ENCODE measurements at places on chromosomes 4 and X.

DNA sequence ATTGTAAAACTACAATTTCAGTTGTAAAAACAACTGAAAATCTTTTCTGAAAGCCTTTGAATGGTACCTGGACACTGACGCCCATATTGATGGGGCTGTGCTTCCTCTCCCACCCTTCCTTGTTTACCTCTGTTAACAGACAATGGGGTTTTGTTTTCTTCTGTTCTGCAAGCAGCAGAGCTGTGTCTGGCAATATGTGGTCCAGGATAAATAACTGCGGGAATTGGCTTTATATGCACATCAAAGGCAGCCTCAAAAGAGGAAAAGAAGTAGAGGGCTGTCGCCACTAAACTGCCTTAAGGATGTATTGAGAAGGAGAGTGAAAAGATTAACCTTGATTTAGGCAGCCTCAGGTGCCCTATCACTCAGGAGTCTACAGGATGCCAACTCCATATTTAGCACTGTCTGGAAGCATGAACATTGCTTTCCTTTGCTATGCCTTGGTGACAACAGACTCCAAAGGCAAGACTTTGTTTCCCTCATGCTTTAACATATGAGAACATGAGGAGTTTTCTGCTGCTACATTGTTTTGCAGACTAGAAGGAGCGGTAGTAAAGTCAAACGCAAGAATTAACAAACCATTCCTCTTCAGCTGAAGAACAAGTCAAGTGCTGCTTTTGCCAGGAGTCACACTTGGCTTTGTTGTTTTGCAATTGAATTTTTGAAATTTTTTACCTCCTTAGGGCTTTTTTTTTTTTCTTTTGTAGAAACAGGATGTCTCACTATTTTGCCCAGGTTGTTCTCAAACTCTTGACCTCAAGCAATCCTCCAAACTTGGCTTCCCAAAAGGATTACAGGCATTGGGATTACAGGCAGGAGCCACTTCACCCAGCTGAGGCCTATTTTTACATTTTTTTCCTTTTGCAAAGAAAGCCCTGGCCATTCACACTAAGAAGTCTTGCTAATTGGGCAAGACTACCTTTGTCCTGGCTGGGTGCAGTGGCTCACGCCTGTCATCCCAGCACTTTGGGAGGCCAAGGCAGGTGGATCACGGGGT, 3.0 kb downstream of the IL21 start:
- DNase-seq, result no peak

GRCh38 chrX:116379854-116380253, 56.6 kb upstream of the SLC6A14 start:
- no peak for DNase-seq

DNA sequence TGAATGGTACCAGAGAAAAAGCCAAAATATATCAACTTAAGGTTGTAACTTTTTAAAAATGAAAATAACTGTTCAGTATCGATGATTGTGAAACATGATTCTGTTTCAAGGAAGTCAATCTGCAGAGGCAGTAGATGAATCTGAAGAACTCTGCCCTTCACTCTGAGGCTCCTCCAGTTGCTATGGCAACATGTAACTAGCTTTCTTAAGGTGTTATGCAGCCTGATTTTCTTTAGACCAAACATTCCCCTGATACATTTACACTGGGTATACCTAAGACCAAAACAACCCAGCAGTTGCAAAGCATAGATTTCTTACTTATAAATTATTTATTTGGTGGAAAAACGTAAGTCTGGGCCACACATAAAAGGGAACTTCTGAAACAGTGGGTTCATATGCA, 133.6 kb upstream of the RASGEF1B start:
- no peak for DNase-seq

DNA sequence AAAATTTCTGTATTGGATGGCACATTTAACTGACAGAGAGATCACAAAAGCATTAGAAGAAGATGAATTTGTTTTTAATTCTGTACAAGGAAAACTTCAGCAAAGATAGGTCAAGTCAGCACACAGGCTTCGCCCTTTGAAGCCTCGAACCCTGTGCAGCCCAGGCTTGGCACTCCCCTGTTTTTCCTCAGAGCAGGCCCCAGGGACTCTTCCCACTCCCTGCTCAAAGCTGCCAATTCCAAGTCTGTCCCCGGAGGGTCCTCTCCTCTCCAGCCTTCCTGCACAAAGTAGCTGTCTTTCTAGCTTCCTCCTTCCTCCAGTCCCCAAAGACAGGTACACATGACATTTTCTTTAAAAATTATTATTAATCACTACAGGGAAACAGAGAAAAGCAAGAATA, 466.3 kb downstream of the PPARGC1A start:
- no peak for DNase-seq

- no peak for DNase-seq
Measured at GRCh38 chrX:9542106-9542760, 77.4 kb downstream of the TBL1X start.

- DNase-seq, result no peak
Measured at GRCh38 chrX:141375011-141375760, 132.9 kb upstream of the SPANXC start.

DNA sequence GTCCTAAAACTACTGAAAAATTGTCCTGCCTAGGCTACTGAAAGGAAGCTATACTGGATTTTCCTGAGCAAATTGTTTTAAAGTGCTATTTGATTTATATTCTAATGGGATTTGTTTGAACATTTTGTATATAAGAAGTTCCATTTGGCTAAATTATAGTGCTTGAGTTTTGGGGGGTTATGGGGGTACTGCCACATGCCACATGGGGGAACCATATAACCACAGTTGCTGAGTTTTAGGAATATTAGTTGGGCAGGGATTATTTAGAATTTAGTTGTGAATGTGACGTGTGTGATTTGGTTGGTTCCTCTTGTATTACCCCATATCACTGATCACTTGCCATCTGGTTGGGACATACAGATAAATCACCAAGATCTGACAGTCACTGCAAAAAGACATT, 224.5 kb upstream of the TAPT1 start:
- no peak for DNase-seq

GRCh38 chr4:85369703-85370380, 105.1 kb upstream of the ARHGAP24 start:
- DNase-seq, result no peak

- DNase-seq, result no peak
Measured at GRCh38 chr4:80228460-80228859, 31.2 kb downstream of the PRDM8 start.

DNA sequence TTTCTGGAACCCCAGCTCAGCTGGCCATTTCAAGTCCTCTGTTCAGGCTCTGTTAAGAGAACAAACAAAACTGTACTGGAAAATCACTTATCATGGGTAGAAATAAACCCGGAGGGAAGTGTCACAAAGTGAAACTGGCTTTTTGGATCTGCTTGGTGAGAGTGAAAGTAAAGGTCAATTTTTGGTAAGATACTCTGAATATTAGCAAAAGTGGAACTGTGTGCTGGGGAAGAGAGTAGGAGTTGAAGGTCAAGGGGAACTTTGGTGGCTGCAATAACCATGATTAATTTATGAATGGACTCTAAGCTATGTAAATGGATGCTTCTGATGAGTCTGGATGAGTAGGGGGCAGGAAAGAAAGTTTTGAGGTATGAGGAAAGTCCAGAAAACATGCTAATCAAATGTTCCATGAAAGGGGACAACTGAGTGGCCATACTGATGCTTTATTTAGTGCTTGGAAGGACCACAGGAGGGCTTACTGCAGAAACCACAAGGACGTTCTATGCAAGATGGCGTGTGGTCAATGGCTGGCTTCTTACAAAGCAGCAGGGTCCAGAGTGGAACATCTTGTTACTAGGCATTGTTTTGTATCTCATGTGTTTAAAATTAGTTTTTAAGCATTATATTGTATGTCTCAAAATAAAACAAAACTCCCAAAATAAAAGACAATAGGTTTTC, 36.8 kb upstream of the TNIP3 start:
- no peak for DNase-seq

DNA sequence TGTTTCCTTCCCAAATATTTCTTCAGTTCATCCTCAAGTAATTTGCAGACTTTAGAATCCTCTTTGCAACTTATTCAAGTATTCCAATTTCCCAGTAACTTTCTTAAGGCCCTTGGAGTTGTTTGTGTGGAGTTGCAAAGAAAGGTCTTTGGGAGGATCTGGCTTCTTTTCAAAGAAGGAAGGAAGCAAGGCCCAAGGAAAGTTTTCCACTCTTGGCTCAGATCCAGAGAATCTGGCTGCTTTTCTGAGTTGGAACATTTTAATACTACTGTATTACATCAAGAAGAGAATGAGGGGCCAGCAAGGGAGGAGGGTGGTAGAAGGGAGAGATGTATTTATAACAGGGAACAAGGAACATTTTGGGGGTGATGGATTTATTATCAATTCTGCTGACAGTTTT, 10.5 kb downstream of the CDX4 start:
- no peak for DNase-seq

- DNase-seq, result no peak
Measured at GRCh38 chrX:114959729-114960128, 57.7 kb downstream of the IL13RA2 start.

All from activated CD4-positive, CD25-positive, alpha-beta regulatory T cell (primary cell).